ENCODE measurements at places on chromosomes 2 and 18.

DNA sequence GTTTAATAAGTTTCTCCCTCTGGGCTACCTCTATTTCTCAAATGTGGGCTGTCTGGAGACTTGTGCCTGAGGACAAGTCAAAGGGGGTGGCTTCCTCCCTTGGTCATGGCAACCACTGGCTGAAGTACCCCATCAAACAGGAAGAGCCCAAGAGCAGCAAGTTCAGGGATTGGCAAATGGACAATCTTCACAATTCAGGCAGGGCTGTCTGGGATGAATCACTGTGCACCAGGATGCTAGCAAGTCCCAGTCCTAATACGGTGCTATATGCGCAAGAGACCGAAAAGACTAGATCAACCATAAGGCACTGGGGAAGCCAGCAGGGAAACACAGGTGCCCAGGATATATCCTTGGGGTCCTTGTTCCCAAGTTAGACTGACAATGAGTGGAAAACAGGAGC is 75.5 kb downstream of the ANTXR1 start:
- DNase-seq: no peak

- peak; percentile 22 for DNase-seq
These were observed 5.7 kb upstream of the WIPF1 start for GRCh38 chr2:174603280-174603679.

- DNase-seq: no peak
These were observed 57.8 kb upstream of the TXNDC2 start for GRCh38 chr18:9827793-9828505.

- DNase-seq: no peak
These were observed 115.1 kb upstream of the COPS8 start for GRCh38 chr2:236970656-236971010.

- no peak for DNase-seq
These were observed 185.5 kb downstream of the C1D start for GRCh38 chr2:67877301-67877700.

DNA sequence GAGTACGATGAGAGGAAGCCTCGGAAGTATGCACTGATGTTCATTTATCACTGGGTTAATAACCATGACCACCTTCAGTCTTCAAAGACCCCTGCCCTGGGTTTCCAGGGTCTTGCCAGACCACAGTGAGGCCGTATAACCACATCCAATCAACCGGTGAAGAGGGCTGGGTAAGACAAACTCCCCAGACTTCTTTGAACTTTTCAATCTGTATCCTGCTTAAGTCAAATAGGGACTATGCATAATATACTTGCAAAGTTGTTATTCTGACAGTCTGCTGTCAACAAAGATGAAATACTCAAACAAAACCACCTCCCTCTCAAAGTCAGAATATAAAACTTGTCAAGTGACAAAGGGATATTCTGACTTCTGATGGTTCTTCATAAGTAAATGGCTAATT is 54.0 kb downstream of the KLF7 start:
- no peak for DNase-seq

- no peak for DNase-seq
These were observed 7.9 kb upstream of the NR4A2 start for GRCh38 chr2:156340377-156340776.

DNA sequence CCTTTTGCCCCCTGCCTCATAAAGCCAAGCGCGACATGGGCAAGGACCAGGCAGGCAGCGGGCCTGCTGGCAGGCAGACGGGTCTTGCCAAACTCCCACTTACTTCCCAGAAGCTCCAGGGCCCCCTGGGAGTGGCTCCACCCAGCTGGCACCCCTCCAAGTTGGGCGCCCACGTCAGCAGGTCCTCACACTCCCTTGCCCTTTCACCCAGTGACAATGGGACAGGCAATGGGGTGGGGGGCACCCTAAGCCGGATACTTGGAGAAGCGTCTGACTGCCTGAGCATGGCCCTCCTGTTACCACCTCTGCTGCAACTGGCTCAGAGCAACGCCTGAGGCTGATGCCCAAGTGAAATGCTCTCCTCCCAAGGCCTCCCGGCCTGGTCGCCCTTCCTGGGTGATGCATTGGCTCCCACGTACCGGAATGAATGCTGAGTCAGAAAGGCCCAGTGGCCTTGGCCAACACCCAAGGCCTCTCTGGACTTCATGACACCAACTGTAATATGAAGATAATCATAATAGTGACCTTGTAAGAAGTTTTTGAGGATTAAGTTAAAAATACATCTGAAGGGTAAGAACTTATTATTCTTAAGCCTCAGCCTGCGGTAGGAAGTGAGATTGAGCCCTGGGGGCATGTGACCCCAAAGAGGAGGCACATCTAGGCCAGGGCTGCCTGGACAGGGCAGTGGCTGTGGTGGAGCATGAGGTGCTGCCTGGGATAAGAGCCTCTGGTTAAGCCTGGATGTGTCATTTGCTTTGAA is 31.6 kb downstream of the KCNK3 start:
- DNase-seq: no peak

GRCh38 chr2:15973481-15974401 is 33.4 kb downstream of the MYCN start:
- DNase-seq: no peak

GRCh38 chr18:33711514-33711913 is 133.5 kb downstream of the ASXL3 start:
- DNase-seq: no peak

DNA sequence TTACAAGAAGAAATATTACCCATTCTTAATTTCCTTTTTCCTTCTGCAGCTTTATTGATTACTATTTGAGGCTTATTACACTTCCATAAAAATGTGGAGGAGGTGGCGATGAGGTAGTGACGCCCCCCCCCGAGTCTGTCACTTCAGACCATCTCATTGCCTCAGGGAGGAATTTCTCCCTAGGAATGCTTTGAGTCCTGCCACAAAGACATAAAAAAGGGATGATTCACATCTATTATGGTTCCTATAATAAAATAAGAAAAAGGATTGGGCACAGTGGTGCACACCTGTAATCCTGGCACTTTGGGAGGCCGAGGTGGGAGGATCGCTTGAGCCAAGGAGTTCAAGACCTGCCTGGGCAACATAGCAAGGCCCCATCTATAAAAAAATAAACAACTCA is 93.7 kb downstream of the AOX1 start:
- DNase-seq: no peak

- no peak for DNase-seq
These were observed 62.6 kb downstream of the ODC1 start for GRCh38 chr2:10385501-10385900.

- no peak for DNase-seq
These were observed 17.8 kb downstream of the DTYMK start for GRCh38 chr2:241668839-241669238.

- DNase-seq: peak; percentile 30
These were observed 53.9 kb upstream of the CYTIP start for GRCh38 chr2:157497638-157498314.

- DNase-seq: no peak
These were observed 654.3 kb downstream of the METTL4 start for GRCh38 chr18:1916869-1917523.

- peak; percentile 29 for DNase-seq
These were observed 178.1 kb upstream of the PKDCC start for GRCh38 chr2:41869542-41870264.

DNA sequence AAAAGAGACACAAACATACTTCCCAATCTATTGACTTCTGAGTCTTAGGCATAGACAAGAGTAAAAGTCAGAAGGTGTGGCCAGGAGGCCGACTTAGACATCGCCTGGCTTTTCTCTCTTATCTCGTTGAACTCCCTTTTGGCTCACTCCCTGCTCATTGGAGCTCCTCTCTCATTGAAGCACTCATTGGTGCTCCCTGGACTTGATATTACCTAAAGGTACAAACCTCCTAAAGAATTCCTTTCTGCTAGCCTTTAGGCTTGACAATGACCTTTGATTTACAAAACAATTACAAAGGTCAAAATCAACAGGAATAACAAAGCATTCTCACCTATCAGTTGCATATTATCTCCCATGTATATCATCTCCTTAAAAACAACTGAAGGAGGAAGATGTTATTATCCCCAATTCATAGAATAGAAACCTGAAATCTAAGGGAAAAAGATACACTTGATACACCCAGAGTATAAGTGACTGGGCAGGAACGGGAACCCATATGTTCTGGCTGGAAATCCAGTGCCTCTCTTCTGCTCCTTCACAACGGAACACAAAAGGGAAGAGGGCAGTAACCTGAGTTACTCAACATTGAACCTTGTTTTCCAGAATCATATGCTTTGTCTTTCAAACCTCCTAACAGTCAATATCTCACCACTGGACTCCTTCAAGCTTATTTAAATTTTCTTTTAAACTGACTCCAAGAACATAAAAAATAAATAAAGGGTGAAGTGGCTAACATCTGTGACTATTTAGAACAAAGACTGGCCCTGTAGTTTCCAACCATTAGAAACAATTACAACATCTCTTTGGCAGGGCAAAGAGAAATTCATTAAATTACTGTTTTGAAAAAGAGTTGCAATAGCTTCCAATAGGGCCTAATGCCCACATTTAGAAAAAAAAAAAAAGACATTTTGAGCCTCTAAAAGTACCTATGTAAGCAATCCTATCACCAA is 1247.9 kb downstream of the LRP1B start:
- no peak for DNase-seq

DNA sequence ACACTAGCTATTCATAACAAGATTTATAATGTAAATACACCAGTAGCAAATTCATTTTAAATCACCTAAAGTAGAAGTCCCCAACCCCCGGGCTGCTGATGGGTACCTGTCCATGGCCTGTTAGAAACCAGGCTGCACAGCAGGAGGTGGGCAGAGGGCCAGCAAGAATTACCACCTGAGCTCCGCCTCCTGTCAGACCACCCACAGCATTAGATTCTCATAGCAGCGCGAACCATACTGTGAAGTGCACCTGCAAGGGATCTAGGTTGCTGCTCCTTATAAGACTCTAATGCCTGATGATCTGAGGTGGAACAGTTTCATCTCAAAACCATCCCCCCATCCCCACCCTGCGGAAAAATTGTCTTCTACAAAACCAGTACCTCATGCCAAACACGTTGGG is 71.3 kb downstream of the KANSL1L start:
- DNase-seq: no peak

GRCh38 chr2:176582990-176583481 is 313.8 kb downstream of the MTX2 start:
- no peak for DNase-seq

DNA sequence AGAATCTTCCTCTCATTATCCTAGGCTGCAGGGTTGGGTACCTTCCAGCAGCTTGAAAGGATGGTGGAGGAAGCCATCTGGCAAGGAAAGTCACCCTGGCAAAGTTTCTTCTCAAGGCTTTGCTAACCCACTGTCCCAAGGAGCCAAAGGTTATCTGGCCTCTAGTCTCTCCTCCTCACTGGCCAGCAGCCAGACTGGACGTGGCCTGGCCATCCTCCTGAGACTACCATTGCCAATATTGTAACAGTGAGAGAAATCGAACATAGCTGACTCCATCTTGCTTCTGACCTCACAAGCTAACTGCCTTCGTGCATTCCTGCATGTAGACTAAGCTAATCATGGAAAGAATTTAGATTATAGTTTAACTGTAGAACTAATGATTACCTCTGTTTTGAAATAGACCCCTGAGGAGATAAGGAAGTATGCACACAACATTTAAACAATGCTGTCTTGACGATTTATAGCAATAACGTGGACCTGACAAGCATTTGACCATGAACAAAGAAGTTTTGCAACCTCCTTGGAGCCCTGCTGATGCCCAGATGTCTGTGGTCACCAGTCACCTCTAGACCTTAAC is 7.8 kb upstream of the ANXA4 start:
- no peak for DNase-seq

DNA sequence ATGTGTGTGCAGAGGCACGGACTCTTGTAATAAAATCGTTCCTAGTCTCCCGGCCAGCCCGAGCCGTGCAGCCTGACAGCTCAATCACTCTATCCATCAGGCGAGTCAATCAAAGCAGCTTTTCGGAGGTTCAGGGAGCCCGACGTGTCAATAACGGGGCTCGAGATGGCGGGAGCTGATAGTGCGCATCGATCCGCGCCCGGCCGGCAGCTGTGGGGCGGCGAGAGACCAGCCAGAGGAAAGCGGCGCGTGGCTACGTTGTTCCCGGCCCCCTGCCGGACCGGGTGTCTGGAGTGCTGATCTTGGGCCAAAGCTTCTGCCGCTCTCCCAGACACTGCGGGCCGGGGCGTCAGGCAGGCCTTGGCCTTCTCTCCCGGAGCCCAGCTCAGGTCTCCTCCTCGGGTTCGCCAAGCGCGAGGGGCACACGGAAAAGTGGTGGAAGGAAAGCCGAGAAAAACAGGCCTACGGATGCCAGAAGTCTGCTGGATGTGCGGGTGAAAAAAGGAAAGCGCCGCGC is 2.4 kb downstream of the EN1 start:
- no peak for DNase-seq

DNA sequence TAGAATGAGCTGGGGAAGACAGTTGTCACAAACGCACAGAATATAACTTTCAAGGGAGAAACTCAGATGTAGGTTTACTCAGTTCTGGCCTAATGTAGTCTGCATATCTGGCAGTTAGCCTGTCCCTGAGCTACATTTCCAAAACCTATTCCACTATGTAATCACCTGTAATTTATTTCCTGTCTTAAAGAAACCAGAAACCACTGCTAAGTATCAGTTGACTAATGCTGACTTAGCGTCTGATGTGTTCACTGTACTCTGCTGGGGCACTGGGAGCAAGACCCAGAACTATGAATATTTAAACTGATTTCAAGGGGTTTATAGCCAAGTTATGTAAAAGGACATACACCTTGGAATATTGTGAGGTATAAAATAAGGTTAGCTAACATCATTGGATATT is 1995.2 kb upstream of the PIK3C3 start:
- no peak for DNase-seq

- no peak for DNase-seq
These were observed 130.2 kb downstream of the TMEM163 start for GRCh38 chr2:134588556-134588955.

DNA sequence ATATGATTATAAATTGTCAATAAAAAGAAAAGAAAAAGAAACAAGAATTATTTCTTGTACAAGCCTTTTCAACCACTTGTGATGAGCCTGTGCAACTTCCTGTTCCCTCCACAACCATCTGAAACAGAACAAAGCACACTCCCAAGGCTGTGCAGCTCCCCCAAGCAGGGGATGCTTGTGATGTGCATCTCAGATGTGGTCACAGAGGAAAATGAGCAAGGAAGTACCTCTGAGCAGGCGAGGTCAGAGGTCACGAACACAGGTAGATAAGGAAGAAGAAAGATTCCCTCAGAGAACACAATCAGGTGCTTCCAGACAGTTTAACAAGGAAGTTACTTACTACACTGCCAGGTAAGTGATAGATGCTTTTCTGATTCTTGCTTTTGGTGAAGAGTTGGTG is 274.8 kb upstream of the SLC39A10 start:
- DNase-seq: no peak

GRCh38 chr18:11891737-11892136 is 16.4 kb downstream of the MPPE1 start:
- DNase-seq: no peak

GRCh38 chr2:239064891-239065290 is 217.0 kb downstream of the TWIST2 start:
- no peak for DNase-seq

- no peak for DNase-seq
These were observed 12.7 kb downstream of the DGUOK start for GRCh38 chr2:73939419-73939818.

Data from NCI-H2029 treated with DMSO at 0.1 percent for 48 hours (cell line).